NCI-H1092 (cell line): ENCODE measurements at places on chromosomes 3 and 15.

- no peak for DNase-seq
Observed at GRCh38 chr3:181947606-181948005, 235.9 kb downstream of the SOX2 start.

GRCh38 chr3:171551296-171551695 is 91.1 kb upstream of the TNIK start:
- DNase-seq: no peak

DNA sequence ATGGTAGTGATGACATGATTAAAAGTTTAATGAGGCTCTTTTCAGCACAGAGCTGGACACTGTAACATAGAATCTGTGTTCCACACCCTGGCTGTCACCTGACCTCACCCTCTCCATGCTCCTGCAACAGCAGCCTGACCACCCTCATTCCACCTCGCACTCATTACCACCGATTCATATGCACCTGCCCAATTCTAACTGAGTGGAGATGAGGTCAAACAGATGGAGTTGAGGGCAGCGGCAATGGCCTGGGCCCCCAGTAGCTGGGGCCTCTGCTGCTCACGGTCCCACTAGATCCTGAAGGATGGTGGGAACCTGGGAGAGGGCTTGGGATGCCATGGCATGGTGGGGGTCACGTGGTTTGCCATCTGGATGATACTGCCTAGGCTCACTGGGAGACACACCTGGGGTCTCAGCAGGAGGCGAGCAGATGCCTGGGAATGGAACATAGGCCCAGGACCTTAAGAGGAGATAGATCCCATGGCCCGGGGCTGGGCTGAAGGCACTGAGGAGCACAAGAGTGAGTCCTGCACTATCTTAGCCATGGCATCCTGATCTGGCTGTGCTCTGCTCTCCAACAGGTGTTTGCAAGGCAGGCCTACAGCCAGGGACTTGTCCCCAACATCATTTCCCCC is 1.3 kb downstream of the SCN5A start:
- DNase-seq: no peak

GRCh38 chr3:44827196-44827595 is 34.5 kb upstream of the TMEM42 start:
- no peak for DNase-seq
